Activated CD4-positive, alpha-beta memory T cell treated with anti-CD3 and anti-CD28 coated beads, Interleukin-2, amount 10 ng/mL, durations not matched to agents 7 days and 5 days (primary cell): ENCODE measurements at places on chromosomes 2 and 18.

GRCh38 chr18:57353940-57354461, 1.6 kb downstream of the ST8SIA3 start:
- H3K4me3 ChIP-seq = no peak overlapping the region
- no peak overlapping the region for H3K27ac ChIP-seq
- peak; percentile 19 for DNase-seq
- H3K36me3 ChIP-seq = peaks cover 3% of the 10 kb centered on the region

- no peak overlapping the region for H3K4me3 ChIP-seq
- peaks cover 12% of the 10 kb centered on the region for H3K36me3 ChIP-seq
- no peak overlapping the region for H3K27ac ChIP-seq
- H3K4me1 ChIP-seq = peaks cover 4% of the 10 kb centered on the region
- DNase-seq = no peak
- H3K27me3 ChIP-seq = no peaks in the 10 kb centered on the region
Observed at GRCh38 chr2:88735133-88735532, 43.7 kb downstream of the RPIA start.

DNA sequence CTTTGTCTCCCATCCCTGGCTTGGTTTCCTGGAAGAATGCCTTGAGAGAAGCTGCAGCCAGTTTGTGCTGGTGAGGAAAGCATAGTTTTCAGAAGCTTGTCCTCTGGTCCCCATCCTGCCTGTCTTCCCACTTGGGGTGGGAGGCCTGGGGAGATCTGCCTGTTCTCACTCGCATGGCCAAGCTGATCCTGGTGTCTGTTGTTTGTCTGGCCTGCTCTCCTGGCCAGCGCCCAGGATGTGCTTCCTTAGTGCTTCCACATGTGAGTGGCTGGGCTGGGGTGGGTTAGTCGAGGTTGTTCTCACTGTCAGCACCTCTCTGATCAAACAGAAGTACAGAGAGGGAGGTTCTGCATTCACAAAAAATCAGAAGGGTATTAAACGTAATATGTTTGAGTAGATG, 49.5 kb downstream of the PTPRM start:
- no peaks in the 10 kb centered on the region for H3K36me3 ChIP-seq
- no peak for DNase-seq
- H3K4me1 ChIP-seq = no peaks in the 10 kb centered on the region
- H3K27ac ChIP-seq = no peak overlapping the region
- no peaks in the 10 kb centered on the region for H3K27me3 ChIP-seq

DNA sequence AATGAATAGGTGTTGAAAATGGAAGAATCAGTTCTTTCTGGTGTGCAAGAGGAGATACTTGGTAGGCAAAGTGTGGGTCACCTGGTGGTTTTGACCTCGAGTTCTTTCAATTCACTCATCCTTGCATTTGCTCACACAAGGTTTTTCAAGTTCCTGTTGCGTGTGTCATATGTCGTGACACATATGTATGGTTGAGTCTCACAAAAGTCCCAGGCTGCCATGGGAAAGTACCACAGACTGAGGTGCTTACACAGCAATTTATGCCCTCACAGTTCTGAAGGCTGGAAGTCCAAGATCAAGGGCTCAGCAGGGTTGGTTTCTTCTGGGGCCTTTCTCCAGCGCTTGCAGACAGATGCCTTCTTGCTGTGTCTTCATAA, 64.4 kb downstream of the NCK2 start:
- H3K4me1 ChIP-seq = peaks cover 70% of the 10 kb centered on the region
- H3K4me3 ChIP-seq = no peak overlapping the region
- no peak for DNase-seq
- H3K27ac ChIP-seq = peak overlapping the region; percentile 50
- no peaks in the 10 kb centered on the region for H3K27me3 ChIP-seq
- peaks cover 42% of the 10 kb centered on the region for H3K36me3 ChIP-seq
